Omental fat pad (tissue), 4 donors: ENCODE measurements at places on chromosomes 5 and 9. TPM values are rescaled to one million over a fixed set of nuclear protein-coding genes. Genes with fewer than 3 reads are reported as not detected.

Gene IQGAP2
- 22.6 TPM for total RNA-seq

Gene TAF11L10
- not detected for total RNA-seq

Gene PCDHGA9
- total RNA-seq: 14.8 TPM

Gene PCDHGA1
- 0.74 TPM for total RNA-seq

Gene TICAM2
- 3.9 TPM for total RNA-seq

Gene TNFSF15
- total RNA-seq: 0.50 TPM

Gene FGF1
- 43.1 TPM for total RNA-seq

Gene SARDH
- 6.9 TPM for total RNA-seq

Gene C9orf50
- not detected for total RNA-seq

Gene SLC22A4
- 4.9 TPM for total RNA-seq

Gene CMBL
- total RNA-seq: 9.4 TPM

Gene TLR4
- total RNA-seq: 89.1 TPM

Gene PIP5KL1
- 3.0 TPM for total RNA-seq

Gene ALDH7A1
- total RNA-seq: 18.1 TPM

Gene GLRA1
- not detected for total RNA-seq

Gene KCNIP1
- not detected for total RNA-seq

Gene MZB1
- total RNA-seq: 7.0 TPM

Gene PTPRD
- total RNA-seq: 34.2 TPM

Gene LHX6
- 2.2 TPM for total RNA-seq

Gene PCDHB16
- total RNA-seq: 4.0 TPM

Gene GAPT
- 1.8 TPM for total RNA-seq

Gene SPATA31A3
- total RNA-seq: not detected

Gene SUSD3
- total RNA-seq: 17.8 TPM

Gene GFI1B
- total RNA-seq: not detected

Gene PAEP
- not detected for total RNA-seq

Gene IFNB1
- total RNA-seq: not detected

Gene KCNV2
- total RNA-seq: not detected

Gene OCLN
- 5.0 TPM for total RNA-seq

Gene EPB41L4B
- 38.0 TPM for total RNA-seq
